ENCODE measurements at places on chromosomes 3 and 15. TPM values are rescaled to one million over a fixed set of nuclear protein-coding genes. Genes with fewer than 3 reads are reported as not detected.

GRCh38 chr15:97521381-97522285 is 438.9 kb upstream of the ARRDC4 start:
- DNase-seq: no peak

GRCh38 chr3:113147681-113148261 is 63.6 kb upstream of the BOC start:
- DNase-seq: no peak

DNA sequence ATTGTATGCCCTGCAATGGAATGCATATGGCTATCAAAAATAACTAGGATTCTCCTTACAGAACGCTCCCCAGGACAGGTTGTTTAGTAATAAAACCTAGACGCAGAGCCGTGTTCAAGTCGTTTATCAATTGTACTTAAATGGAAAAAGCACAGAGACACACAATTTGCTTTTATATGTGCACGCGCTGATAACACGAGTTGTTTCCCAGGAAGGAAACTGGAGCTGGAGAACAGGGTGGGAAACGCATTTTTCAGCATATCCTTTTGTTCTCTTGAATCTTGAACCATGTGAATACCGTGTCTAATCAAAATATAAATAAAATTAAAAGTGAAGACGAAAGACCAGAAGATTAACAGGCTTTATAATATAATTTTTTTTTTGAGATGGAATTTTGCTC is 3.6 kb upstream of the ANPEP start:
- DNase-seq: no peak

The QTRT2 gene
- total RNA-seq: 7.2 TPM

DNA sequence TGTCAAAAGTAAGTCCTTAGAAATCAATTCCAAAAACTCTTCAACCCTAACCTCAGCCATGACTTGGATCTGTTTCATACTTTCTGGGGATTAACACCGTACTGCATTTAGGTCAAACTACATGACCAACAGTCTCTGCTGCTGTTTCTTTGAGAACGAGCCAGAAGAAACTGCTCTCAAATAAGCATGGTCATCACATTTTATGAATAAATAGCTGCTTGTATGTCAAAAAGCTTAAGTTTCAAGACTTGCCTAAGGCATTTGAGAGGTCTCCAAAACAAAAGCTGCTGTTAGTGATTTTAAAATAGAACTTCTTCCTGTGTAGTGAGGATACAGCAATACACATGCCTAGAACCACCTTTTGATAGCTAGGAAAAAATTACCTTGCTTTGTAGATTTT is 166.3 kb upstream of the CHRM5 start:
- DNase-seq: no peak

The CTXN2 gene
- total RNA-seq: not detected

The PLSCR2 gene
- not detected for total RNA-seq

The MITF gene
- 14.1 TPM for total RNA-seq

GRCh38 chr15:78757636-78757905 is 53.7 kb downstream of the ADAMTS7 start:
- DNase-seq: no peak

- DNase-seq: no peak
These were observed 412.5 kb upstream of the THRB start for GRCh38 chr3:24907106-24907505.

DNA sequence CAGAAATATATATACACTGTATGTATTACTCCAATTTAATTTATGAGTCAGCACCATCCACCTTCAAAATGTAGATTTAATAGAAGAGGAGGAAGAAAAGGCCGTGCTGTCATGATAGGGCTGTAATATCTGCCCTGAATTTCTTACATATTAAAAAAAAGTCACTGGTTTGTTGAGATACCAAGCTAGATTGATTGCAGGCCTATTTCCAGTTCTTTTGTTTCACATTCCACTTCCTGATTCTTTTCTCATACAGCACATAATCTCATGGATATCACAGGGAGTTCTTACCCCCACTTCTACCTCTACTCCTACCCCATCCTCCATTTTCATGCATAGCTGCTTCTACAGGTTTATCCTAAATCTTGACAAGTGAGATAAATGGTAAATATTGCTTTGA is 290.3 kb downstream of the ZBTB20 start:
- no peak for DNase-seq

DNA sequence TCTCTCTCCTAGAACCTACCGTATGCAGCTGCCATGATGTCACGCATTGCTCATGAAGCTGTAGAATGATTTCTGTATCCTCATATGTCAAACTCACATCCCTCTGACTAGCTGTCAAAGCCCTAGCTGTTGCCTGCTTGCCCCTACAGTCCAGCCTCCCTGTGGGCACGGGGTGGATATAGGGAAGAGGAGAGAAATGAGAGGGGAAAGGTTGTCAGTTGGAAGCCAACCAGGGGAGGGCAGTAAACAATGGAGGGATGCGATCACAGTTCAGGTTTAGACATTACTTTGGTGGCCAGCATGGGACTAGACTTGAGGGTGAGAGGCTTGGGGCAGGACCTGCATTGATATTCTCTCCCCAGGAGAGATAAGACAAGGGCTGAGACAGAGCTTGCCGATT is 1.7 kb upstream of the HDGFL3 start:
- DNase-seq: no peak

The KLHL24 gene
- total RNA-seq: 28.4 TPM

The NTRK3 gene
- total RNA-seq: 2.2 TPM
